ENCODE measurements at places on chromosomes 13 and 19. TPM values are rescaled to one million over a fixed set of nuclear protein-coding genes. Genes with fewer than 3 reads are reported as not detected.

PRR36 gene
- total RNA-seq, result not detected

AMER2 gene
- total RNA-seq, result not detected

BRCA2 gene
- 27.1 TPM for total RNA-seq

GAPDHS gene
- not detected for total RNA-seq

BICRA gene
- 11.0 TPM for total RNA-seq

PEX11G gene
- total RNA-seq, result 1.1 TPM
